ENCODE measurements at places on chromosomes 1 and 21. TPM values are rescaled to one million over a fixed set of nuclear protein-coding genes. Genes with fewer than 3 reads are reported as not detected.

SETSIP gene
- total RNA-seq = not detected

CD244 gene
- not detected for total RNA-seq

DNASE2B gene
- total RNA-seq = not detected

PGLYRP3 gene
- not detected for total RNA-seq

AADACL3 gene
- not detected for total RNA-seq

CD160 gene
- not detected for total RNA-seq

ANGPTL3 gene
- total RNA-seq = not detected

C1orf35 gene
- 49.2 TPM for total RNA-seq

CFHR3 gene
- not detected for total RNA-seq

TMPRSS2 gene
- not detected for total RNA-seq

KCNA2 gene
- total RNA-seq = not detected
